Brain (organoid and tissue), 16 donors: ENCODE measurements at places on chromosomes 7 and 10. TPM values are rescaled to one million over a fixed set of nuclear protein-coding genes. Genes with fewer than 3 reads are reported as not detected.

Gene MMP21
- polyA plus RNA-seq: not detected

Gene SNCG
- polyA plus RNA-seq: 154 TPM

Gene EPDR1
- 15.5 TPM for polyA plus RNA-seq

Gene ABCC2
- not detected for polyA plus RNA-seq

Gene C10orf90
- 9.6 TPM for polyA plus RNA-seq

Gene CC2D2B
- polyA plus RNA-seq: not detected

Gene ANKRD1
- not detected for polyA plus RNA-seq

Gene NPSR1
- not detected for polyA plus RNA-seq

Gene ANKRD30A
- not detected for polyA plus RNA-seq

Gene SFRP5
- 1.9 TPM for polyA plus RNA-seq

Gene RBM48
- polyA plus RNA-seq: 7.8 TPM

Gene CPA4
- 0.34 TPM for polyA plus RNA-seq

Gene MMRN2
- polyA plus RNA-seq: 11.5 TPM

Gene ARID5B
- 2.5 TPM for polyA plus RNA-seq
